ENCODE measurements at places on chromosomes 5 and 9.

- no peak for DNase-seq
These were observed 16.0 kb downstream of the ZNF462 start for GRCh38 chr9:106878934-106879333.

GRCh38 chr5:169904059-169904458 is 76.2 kb downstream of the INSYN2B start:
- DNase-seq: no peak

DNA sequence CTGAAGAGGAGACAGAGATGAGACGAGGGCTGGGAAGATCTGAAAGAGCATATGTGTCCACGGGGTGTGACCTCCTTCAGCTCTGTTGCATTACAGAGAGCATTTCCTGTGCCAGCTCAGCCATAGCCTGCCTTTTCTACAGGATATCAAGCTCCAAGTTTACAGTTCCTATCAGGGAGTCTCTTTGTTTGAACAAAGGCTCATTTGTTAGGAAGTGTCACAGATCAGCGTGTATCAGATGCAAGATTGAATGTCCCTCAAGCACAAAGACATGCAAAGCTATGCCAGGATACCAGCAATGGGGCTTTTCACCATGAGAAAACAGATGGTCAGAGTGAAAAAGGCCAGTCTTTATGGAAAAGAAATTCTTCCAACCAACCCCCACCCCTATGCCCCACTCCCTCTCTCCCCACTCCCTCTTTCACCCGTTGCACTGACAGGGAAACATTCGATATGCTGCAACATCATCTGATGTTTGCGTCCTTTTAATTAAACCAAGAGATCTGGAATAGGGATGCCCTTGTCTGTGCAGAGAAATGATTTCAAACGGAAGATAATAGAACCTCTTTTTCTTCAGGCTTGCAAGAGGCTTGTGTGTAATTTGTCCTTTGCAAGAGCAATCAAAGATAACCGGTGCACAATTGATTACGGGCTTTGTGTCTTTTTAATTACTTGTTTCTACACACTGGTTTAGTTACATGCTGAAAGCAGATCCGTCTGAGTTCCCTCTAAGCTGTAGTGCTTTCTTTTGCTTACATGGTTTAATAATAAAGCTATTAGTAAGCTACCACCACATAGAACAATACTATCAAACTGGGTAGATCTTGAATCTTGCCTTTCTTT is 263.1 kb upstream of the RGMB start:
- peak; percentile 28 for DNase-seq

DNA sequence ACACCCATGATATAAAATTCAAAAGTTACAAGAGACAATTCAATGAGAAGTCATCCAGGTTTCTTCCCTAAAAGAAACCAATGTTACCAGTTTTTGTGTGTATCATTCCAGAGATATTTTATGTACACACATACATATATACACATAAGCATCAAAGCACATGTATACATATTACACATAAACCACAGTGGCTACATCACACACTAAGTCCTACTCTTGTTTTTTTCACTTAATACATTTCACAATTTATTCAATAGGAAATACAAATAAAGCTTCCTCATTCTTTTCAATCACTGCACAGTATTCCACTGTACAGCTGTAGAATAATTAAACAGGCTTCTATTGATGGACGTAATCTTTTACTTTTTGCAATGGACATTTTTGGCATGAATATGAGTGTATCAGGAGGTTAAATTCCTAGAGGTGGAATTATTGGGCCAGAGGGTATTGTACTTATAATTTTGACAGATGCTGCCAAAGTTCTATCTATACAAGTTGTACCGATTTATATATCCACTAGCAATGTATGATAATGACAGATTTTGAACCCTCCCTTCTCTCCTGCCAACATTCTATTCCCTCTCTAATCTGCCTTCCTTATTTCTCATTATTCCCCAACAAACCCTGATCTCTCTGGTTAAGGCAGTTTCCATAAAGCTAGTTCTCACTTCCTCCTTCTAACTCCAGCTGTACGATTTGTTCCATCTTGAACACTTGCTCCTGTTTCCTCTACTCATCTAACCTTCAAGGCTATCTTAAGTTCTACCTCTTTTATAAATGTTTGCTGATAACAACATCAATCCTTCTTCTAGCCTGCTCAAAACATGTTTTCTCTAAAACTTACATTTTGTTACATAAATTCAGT is 35.2 kb downstream of the MRPS27 start:
- DNase-seq: no peak

GRCh38 chr5:180395540-180396274 is 42.6 kb upstream of the GFPT2 start:
- no peak for DNase-seq

GRCh38 chr5:36310138-36310537 is 8.4 kb upstream of the RANBP3L start:
- no peak for DNase-seq
